ENCODE measurements at places on chromosomes 1 and 21.

GRCh38 chr1:37561133-37562132 lies 4.7 kb downstream of the DNALI1 start:
- DNase-seq: no peak

DNA sequence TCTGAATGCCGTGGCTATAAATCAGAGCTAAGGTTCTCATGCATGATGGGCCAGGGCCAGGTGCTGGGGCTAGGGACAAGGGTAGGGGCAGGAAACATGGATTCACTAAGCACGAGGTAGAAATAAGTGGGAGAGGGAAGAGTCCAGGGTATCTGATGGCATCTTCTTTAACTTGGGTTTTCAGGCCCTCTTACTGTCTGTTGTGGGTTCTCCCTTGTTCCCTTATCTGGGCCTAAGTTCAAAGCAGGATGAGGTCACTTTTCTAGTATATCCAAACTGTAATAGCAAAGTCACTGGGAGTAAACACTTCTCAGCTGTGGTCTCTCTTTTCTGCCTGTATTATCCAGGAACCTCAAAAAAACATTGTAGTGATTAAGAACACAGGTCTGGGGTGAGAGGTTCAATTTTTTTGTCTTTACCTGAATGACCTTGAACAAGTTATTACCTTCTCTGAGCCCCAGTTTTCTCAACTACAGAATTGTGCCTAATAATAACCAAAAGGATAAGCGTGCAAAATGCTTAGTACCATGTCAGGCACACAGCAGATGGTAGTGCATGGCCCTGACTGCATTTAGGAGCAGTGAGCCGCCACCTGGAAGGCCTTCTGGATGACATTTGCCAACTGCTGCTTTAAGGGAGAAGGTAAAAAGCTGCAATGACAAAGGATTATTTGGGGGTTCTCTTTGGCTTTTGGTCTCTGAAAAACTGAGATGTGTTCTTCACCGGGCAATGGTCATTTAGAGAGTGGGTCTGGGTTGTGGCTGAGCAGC lies 53.6 kb upstream of the A3GALT2 start:
- no peak for DNase-seq

GRCh38 chr21:28439251-28439650 lies 553.4 kb downstream of the LTN1 start:
- no peak for DNase-seq

GRCh38 chr1:1181938-1182410 lies 8.3 kb downstream of the TTLL10 start:
- DNase-seq: no peak

DNA sequence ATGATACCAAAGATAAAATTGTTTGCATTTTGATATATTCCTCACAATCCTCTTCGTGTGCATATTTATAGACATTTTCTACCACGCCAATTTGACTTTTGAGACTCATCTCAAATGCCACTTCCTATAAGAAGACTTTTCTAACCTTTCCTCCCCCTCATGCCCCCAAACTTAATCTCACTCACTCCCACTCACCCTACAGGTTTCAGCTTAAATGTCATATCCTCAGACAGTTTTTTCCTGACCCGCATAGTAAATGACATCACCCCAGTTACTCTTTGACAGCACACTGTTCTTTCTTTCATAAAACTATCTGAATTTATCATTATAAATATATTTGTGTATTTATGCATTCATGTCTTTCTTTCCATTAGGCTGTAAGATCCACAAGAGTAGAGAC lies 29.6 kb upstream of the RGS8 start:
- DNase-seq: no peak

GRCh38 chr1:6101826-6102531 lies 56.3 kb downstream of the KCNAB2 start:
- no peak for DNase-seq

GRCh38 chr1:160454371-160455152 lies 54.2 kb downstream of the VANGL2 start:
- DNase-seq: no peak

GRCh38 chr1:224594851-224595250 lies 21.3 kb upstream of the CNIH3 start:
- DNase-seq: no peak

DNA sequence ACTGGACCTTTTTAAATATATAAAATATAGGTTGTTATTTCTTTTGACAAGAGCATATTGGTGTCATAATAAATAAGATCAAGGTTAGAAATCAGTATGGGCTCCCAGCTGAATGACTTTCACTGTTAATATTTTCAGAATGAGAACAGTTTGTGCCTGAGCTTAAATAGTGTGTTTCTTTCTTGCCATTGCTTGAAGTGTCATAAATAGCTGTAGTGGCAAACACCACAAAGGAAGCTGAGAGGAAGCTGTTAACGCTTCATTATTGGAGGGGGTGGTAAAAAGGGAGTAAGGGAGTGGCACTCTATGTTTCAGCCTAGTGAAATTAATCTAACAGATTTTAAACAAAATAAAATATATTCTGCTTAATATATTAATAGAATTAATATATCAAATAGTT lies 1089.8 kb upstream of the NCAM2 start:
- DNase-seq: peak; percentile 0

- no peak for DNase-seq
Observed at GRCh38 chr21:34065027-34065426, 8.4 kb upstream of the MRPS6 start.

DNA sequence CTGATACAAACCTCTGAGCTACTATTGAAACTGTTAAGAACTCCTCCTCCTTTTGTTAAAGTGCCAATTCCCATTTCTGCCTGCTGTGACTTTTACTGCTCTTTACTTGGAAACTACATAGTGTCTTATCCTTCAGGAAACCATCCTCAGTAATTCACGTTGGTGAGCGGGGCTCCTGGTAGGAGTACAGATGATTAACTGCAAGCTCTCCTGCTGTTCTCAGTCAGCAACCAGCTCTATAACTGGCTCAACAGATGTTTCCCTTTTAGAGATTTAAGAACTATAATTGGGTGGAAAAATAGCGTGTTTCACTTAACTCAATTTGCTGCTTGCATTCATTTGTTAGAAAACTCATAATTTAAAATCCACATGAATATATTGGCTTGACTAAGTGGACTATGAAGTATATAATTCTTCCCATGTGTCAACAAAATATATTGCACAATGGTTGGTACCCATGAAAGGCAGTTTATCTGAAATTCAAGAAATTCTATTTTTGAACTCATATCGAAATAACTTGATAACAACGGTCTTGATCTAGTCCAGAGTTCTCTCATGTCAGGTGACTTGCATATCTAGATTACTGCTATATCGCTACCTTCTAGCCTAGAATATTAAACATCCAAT lies 574.0 kb downstream of the KCNT2 start:
- no peak for DNase-seq

DNA sequence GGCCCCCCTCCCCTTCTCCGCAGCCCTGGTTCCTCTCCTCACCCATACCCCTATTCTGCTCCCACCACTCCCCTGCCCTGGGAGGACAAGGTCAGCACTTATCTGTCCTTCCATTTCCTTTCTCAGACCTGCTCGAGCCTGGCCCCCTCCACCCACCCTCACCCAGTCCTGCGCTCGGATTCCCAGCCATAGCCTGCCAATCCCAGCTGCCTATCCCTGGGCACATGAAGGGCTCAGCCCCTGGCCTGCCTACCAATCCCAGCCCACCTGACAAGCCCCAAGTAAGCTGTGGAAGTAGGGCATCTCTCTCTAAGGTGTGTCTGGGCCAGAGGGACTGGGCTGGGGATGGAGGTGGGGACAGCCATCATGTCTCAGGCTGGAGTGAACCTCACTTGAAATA lies 5.4 kb downstream of the BLACAT1 start:
- DNase-seq: no peak

- no peak for DNase-seq
Observed at GRCh38 chr1:7650801-7651200, 120.3 kb upstream of the VAMP3 start.

DNA sequence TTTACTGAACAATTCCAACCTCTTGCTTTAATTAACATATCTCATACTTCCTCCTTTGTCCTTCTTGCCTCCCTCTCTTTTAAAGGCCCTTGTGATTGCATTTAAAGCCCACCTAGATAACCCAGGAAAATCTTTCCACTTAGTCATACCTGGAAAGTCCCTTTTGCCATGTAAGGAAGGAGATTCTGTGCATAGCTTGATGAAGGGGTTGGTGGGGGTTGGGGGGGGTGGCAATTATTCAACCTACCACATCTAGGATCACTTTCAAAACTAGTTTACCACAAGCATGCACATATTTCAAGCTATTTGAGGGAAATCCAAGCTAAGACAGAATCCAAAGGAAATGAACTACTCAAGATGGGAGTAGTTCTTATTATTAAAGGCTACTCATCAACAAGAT lies 249.1 kb upstream of the PTBP2 start:
- no peak for DNase-seq

GRCh38 chr1:41657679-41658295 lies 173.3 kb upstream of the EDN2 start:
- DNase-seq: no peak

GRCh38 chr1:6987940-6988339 lies 202.7 kb downstream of the CAMTA1 start:
- no peak for DNase-seq

DNA sequence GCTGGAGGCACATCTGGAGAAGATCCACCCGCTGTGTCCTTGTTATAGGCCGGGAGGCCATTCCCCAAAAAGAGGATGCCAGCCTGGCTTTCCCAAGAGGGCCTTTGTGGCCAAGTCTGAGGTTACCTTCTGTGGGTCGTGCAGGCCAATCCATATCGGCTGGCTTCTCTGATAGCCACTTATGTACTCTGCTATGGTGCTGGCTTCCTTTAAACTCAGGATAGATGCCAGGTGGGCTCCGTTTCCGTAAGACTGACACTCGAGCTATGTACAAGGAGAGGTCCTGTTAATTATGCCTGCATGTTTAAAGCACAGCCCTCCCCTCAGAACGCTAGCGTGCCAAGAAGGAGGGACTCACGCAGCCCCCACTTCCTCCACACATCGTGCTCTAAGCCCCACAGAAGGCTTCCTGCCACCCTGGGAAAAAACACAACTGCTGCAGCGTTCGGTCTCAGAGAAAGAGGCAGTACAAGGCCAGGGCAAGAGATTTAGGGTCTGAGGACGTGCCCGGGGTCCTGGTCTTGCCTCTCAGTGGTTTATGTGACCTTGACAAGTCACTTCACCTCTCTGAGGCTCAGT lies 11.6 kb downstream of the REG4 start:
- no peak for DNase-seq

GRCh38 chr1:206466840-206467649 lies 3.2 kb upstream of the IKBKE start:
- DNase-seq: no peak

- no peak for DNase-seq
Observed at GRCh38 chr1:113552244-113552643, 161.9 kb downstream of the MAGI3 start.

DNA sequence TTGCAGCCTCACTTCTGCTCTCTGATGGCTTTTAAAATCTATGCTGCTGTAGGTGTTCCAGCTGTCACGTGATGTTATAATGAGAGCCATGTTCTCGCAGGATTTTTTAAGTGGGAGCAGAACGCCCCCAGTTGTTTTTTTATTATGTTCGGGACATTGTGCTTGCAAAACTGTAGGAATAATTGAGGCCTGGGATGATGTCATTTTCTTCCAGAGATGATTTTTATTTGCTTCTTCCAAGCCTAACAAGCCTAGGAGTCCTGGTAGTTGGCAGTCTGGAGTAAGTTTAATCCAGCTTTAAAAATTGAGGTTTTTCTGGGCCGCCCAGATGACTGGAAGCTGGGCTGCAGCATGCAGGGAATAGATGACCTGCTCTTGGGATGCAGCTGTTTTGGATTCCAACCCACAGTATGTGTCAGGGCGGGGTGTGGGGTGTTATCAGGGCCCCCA lies 34.6 kb upstream of the CHIT1 start:
- DNase-seq: no peak

GRCh38 chr1:168466092-168466713 lies 77.6 kb downstream of the XCL2 start:
- DNase-seq: peak; percentile 90

DNA sequence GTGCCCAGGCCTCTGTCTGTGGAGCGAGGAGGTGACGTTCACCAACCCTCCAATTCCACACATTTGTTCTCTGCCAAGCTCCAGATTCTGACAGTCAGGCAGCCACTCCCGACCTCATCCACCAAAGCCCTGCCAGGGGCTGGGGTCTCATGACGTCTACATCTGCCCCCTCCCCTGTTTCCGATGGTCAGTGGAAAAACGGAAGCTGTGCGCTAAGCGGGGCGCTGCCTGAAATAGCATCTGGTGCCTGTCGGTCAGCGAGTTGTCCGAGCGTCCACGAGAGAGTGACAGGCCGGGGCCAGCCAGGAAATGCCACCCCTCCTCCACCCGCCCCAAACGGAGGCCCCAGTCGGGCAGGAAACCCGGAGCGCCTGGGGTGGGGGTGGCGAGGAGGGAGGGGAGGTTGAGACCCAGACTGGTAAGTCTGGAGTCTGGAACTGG lies 3.2 kb upstream of the TAL1 start:
- DNase-seq: peak; percentile 66

DNA sequence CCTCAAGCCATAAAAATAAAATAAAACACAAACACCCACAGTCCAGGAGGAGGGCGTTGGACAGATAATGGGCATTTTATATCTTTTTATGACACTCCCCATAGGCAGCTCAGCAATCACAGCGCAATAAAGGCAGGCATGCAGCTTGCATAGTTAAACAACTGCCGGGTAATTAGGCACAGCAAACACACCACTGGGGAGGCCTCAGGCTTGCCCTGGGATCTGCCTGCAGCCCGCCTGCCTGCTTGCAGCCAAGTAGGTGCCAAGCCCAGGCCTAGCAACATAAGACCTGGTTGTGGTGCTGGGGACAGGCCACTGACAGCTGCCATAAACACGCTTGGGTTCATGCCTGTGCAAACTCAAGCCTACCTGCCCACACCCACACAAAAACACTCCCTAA lies 54.2 kb downstream of the DMAP1 start:
- DNase-seq: no peak

DNA sequence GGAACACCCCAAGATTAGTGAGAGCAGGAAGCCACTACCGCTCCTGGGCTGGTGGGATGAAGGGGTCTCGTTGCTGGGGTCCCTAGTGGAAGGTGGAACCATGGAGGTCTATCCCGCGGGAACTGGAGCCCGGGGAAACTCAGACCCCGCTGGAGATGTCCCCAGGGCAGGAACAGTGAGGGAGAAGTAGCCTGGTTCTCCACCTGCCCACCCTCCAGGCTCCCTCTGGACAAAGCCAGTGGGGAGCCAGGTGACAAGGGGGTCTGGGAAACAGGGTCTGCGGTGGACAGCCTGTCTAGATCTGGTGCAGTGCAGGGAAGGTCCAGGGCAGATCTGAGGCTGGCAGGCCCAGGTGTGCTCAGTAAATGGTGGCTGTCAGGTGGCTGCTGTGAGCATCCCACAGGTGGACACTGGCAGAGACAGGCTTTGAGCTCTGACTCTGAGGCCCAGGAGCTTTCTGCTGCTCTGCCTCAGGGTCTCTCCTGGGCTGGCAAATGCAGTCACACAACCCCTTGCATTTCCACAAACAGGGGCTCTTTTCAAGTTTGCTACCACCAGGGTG lies 88.0 kb upstream of the TLR5 start:
- no peak for DNase-seq

DNA sequence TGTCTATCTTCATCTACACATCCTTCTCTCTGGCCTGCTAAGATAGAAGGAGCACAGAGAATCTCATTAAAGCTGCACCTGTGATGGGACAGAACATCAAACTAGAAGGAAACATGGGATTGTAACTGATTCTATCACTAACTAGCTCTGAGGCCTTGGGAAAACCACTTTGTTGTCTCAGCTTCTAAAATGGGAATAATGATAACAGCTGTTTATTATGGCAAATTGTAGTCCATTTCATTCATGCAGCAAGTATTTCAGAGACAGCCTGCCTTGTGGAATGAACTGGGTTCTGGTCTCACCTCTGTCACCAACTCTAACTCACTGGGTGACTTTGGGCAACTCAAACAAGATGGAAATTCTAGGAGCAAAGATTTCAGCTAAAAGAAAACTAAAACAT lies 12.4 kb downstream of the GJA5 start:
- no peak for DNase-seq

Data from GDM1 (cell line).